ENCODE measurements at places on chromosomes 16 and 17.

- no peak for DNase-seq
Measured at GRCh38 chr17:48737330-48738043, 8.9 kb upstream of the HOXB13 start.

DNA sequence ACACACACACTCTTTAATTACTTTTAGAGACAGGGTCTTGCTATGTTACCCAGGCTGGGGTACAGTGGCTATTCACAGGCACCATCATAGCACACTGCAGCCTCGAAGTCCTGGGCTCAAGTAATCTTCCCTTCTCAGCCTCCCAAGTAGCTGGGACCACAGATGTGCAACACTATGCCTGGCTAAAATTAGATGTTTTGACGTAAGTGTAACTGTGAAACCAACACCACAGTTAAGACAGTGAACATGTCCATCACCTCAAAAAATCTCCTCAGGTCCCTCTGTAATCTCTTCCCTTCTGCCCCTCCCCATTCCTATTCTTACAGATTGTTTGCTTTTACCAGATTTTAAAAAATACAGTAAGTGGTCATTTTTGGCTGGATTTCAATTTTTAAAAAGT, 66.7 kb downstream of the RPGRIP1L start:
- no peak for DNase-seq

DNA sequence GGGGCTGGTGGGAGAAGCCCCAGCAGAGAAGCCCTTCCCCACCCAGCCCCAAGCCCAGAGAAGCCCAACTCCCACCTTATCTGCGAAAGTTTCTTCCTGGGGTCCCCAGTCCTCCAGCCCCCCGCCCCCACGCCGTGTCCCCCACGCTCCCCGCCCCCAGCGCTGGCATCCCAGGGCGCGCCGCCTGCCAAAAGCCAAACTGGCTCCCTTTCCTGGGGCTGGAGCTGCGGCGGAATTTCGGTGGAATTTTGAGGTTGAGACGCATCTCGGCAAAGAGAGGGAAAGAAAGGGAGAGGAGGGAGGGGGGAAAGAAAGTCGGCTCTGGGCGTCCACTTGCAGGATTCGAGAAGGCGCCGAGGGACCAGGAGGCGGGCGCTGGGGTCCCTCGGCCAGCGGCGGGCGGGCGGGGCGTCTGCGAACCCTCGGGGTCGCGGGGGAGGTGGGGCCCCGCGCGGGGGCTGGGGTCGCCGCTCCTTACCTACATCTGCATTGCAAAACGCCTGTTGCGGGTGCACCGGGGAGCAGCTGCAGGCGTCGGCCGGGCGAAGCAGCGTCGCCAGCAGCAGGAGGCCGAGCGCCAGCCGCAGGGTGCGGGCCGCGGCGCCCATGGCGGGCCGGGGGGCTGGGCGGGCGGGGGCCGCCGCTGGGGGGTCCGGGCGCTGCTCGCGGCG, 571 bp downstream of the TIMP2 start:
- DNase-seq, result no peak

DNA sequence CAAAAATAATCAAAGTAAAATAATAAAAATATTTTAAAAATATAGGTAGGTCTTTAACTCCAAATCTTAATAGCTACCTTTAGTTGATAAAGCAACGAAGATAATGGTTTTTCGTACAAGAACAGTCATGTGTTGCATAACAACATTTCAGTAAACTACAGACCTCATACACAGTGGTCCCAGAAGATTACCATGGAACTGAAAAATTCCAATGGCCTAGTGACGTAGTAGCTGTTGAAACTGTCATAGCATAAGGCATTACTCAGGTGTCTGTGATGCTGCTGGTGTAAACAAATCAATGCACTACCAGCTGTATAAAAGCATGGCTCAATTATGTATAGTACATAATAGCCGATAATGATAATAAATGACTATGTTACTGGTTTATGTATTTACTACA, 43.9 kb downstream of the CREBBP start:
- DNase-seq, result no peak

DNA sequence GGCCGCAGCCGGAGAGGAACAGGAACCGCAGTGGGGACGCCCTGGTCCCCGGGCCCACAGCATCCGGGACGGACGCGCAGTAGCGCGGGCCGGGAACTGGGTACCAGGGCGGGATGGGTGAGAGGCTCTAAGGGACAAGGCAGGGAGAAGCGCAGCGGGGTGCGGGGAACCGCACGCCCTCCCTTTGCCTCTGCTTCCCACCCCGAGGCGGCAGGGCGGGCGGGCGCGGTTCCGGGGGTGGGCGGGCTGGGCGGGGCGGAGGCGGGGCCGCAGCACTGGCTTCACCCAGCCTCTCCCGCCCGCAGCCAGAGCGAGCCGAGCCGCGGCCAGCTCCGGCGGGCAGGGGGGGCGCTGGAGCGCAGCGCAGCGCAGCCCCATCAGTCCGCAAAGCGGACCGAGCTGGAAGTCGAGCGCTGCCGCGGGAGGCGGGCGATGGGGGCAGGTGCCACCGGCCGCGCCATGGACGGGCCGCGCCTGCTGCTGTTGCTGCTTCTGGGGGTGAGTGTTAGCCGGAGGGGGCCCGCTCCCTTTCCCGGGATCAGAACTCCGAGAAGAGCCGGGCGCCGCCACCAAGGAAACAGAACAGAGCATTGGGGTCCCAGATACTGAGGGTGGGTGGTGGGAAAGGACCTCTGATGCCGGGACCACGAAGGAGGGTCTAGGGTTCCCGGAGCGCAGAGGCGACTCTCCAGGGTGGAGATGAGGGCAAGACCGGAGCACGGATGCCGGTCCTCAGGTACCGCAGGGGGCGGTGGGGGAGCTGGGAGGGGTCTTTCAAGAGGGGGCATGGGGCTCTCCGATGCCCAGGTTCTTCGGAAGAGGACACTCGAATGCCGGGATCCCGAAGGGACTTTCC, at the start of gene NGFR:
TSS of gene NGFR (plus strand) at position 308 of the 856 bp plus-strand sequence. CDS start at position 433, 125 bp downstream.
- no peak for DNase-seq

DNA sequence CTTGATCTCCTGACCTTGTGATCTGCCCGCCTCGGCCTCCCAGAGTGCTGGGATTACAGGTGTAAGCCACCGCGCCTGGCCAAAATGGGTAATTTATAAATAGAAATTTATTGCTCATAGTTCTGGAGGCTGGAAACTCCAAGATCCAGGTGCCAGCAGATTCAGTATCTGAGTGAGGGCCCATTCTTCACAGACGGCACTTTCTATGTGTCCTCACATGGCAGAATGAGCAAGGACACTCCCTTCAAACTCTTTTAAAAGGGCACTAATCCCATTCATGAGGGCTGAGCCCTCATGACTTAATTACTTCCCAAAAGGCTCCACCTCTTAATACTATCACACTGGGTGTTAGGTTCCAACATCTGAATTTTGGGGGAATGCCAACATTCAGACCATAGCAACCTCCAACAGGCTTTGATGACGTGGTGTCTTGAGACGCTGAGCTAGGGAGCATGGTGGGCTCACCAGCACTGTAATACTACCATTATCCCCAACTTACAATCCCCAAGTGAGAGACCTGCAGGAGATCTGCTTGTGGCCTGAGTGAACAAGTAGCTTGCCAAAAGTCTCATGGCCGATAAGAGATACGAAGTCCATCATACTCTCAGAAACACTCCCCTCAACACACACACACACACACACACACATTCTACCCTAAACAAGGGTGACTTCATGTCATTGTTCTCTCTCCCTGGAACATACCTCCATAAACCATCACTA, 8.5 kb downstream of the CMTM4 start:
- DNase-seq, result no peak

- no peak for DNase-seq
Measured at GRCh38 chr17:77124192-77124889, 16.4 kb upstream of the SEC14L1 start.

DNA sequence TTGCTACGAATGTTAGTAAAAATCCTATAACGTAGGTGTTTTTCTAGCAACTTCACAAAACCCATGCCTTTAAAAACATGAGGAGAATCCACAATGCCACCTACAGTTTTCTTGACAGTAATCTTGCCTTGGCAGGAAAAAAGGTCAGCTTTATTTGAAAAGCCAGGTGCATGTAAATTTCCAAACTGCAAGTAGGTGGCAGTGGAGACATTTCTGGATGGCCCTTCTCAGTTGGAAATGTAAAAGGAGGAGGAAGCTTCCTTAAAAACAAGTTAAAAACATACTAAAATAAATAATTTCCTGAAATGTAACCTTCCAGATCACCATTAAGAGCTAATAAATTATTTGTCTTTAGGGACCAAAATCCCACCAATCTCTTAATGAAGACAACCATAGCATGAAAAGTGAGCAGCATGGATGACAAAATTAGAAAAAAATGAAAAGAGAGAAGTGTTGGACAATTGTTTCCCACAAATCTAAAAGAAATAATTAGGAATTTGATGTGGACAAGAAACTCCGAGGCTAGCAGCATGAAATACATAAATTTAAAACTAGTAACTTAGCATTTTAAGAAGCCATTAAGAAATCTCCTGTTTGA, 152.2 kb downstream of the SNX11 start:
- no peak for DNase-seq

- no peak for DNase-seq
Measured at GRCh38 chr16:28505489-28506137, 1.0 kb downstream of the IL27 start.

- no peak for DNase-seq
Measured at GRCh38 chr16:82157534-82157812, 12.6 kb downstream of the MPHOSPH6 start.

DNA sequence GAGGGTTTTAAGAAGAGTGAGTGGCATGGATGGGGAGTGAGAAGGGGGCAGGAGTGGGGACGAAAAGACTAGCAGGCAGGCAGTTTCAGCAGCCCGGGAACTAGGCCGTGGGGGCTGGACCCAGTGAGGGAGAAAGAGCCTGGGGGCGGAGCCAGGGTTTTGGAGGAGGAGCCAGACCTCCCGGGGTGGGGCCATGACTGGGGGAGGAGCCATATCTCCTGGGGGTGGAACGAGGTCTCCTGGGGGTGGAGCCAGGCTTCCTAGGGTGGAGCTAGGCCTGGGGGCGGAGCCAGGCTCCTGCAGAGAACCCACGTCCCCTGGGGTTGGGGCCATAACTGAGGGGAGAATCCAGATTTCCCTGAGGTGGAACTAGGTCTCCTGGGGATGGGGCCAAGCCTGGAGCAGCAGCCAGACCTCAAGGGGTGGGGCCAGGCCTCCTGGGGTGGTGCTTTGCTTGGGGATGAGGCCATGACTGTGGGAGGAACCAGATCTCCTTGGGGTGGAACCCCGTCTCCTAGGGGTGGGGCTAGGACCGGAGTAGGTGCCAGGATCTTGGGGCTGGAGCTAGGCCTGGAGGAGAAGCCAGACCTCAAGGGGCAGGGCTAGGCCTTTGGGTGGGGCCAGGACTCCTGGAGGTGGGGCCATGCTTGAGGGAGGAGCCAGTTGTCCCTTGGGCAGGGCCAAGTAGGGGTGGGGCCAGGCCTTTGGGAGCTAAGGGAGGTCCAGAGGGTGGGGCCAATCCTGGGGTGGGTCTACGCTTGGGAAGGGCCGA, 41.7 kb upstream of the JPH3 start:
- no peak for DNase-seq

DNA sequence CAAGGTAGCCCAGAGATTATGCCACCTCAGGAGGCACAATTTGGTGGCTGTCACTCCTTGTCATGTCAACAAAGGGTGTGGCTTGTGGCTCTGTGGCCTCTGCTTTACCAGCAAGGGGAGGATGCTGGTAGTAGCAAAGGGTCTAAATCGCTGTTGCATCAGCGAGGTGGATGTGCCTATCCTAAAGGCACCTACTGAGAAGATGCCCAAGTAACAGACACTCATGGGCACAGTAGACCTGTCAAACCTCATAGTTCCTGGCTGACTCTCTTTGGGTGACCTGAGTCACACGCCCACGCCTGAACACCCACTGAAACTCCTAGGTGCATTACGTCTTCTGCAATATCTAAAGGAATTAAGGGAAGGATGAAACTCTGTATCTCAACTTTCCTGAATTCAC, 139.5 kb downstream of the PRKCB start:
- DNase-seq, result no peak

GRCh38 chr17:16243801-16244567, 27.0 kb downstream of the PIGL start:
- DNase-seq, result no peak

DNA sequence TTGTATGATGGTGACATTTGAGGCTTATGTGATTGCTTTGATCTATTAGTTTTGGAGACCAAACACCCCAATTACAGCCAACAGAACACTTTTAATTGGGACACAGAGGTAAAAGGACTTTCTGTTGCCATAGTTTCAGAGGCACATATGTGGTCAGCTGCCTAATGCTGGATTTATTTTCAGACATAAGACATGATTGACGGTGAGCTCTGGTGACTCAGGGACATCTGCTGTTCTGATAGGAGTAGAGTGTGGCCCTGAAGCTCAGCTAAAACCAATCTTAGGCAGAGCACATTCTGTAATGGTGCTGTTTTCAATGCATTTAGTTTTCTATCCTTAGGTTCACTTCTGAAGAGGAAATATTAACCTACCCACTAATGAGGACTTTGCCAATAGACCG, 247.1 kb downstream of the UTP18 start:
- DNase-seq, result no peak

- no peak for DNase-seq
Measured at GRCh38 chr16:86217891-86218270, 292.4 kb upstream of the FOXF1 start.

All from renal cortex interstitium (tissue), 15 donors.